ENCODE measurements at places on chromosomes 16 and 17.

DNA sequence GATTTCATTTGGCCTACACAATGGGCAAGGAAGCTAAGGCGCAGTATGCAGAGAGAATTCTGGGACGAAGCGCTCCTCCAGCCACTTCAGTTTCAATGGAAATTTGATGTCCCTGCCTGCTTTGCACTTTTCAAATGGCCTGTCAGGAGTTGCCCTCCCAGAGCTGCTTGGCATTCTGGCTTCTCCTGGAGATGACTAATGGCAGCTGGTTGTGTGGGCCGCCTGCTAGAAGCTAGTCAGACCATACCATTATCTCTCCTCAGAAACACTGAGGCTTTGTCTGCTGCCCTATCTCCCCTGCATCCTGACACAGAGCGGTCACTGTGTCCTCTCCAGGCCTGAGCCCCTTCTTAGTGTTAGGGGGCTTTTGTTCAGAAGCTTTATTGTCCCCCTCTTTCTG is 180.1 kb downstream of the SPECC1 start:
- no peak for DNase-seq

DNA sequence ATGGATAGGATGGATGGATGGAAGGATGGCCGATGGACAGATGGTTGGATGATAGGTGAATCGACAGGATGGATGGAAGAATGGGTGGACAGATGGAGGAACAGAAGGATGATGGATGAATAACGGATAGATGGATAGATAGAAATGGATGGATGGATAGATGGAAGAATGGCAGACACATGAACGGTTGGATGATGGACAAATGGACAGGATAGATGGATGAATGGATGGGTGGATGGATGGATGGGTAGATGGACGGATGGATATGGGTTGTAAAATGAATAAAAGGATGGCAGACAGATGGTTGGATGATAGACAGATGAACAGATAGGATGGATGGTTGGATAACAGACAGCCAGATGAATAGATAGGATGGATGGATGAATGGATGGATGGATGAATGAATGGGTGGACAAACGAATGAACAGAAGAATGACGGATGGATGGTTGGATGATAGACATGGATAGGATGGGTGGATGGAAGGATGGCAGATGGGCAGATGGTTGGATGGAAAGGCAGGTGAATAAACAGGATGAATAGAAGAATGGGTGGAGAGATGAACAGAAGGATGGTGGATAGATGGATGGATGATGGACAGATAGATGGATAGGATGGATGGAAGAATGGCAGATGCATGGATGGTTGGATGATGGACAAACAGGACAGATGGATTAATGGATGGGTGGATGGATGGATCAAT is 55.9 kb downstream of the DYNLRB2 start:
- DNase-seq: no peak

DNA sequence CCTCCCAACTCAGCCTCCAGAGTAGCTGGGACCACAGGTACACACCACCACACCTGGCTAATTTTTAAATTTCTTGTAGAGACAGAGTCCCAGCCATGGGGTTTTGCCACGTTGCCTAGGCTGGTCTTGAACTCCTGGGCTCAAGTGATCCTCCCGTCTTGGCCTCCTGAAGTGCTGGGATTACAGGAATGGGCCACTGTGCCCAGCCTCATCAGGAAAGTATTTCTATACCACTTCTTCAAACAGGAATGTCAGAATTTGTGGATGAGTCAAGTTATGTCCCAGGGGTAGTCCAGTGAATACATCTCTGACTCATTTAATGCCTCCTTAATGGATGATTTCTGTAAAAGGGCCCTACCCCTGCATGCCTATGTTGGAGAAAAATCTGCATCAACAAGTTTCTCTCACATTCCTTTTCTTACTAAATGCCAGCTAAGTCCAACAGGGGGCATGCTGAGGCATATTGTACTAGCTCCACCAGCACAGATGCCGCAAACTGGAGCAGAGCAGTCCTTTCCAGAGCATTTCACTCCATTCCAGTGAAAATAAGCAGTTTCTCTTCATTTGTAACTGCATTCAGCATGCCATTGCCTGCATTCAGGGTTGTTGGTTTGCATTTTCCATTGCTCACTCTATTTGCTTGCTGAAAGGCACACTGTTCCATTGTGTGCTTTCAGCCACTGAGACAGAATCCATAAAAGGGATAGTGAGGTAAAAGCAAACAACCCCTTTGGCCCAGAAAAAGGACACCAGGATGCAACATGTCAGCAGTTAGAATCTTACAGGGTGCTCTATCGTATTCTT is 5.3 kb upstream of the CAVIN1 start:
- DNase-seq: no peak

GRCh38 chr17:71548540-71549190 is 572.2 kb upstream of the SOX9 start:
- DNase-seq: no peak

GRCh38 chr16:14202095-14202494 is 131.0 kb downstream of the MRTFB start:
- no peak for DNase-seq

- DNase-seq: no peak
Observed at GRCh38 chr16:82936941-82937551, 310.3 kb downstream of the CDH13 start.

DNA sequence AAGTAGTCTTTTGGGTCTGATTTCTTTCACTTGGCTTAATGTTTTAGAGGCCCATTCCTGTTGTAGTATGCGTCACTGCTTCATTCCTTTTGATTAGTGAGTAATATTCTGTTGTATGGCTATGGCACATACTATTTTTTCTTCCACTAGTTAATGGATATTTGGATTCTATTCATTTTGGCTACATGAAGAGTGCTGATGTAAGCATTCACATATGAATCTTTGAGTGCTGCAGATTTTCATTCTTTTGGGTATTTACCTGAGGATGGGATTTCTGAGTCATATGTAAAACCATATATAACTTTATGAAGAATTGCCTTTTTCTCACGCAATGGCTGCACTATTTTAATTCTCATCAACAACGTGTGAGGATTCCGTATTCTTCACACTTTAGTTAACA is 113.6 kb downstream of the AHSP start:
- DNase-seq: no peak

- DNase-seq: no peak
Observed at GRCh38 chr17:42553866-42554249, 1.1 kb downstream of the HSD17B1 start.

DNA sequence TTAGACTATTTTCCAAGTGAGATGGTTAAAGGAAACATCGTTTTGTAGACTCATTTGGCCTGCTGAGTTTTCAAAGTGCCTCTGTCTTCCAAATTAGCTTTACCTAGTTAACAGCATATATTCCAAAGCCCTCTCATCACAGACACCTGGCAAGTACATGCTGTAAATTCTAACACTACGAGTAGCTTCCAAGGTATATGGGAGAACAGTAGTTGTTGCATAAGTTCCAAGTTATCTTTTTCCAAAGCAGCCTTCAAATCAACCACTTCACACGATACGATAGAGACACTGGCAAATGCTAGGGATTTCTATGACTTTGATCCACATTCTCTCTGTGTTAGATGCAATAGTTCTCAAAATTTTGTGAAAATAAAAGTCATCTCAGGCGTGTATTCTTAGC is 299.3 kb downstream of the CNTNAP4 start:
- no peak for DNase-seq

DNA sequence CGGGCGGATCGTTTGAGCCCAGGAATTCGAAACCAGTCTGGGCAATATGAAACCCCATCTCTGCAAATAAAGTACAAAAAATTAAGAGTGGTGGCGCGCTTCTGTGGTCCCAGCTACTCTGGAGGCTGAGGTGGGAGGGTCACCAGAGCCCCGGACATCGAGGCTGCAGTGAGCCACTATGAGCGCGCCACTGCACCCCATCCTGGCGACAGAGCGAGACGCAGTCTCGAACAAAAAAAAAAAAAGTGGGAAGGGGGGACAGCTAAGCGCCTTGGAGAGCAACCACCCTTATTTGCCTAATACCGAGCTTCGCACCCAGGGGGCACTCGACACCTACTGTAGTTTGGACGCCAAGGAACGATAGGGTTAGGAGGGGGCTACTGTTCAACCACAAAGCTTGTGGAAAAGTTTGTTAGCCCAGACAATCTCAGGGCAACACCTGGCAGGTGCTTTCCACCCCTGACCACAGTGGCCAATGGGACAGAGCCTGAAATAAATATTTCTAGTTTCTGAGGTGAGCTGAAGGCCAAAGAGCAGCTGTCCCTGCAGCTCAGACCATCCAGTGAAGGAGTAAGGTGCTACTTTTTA is 847 bp upstream of the PSMC3IP start:
- DNase-seq: peak; percentile 66

GRCh38 chr16:51637770-51638094 is 486.7 kb upstream of the SALL1 start:
- no peak for DNase-seq

- peak; percentile 59 for DNase-seq
Observed at GRCh38 chr17:48219617-48220016, 112.1 kb downstream of the SNX11 start.

DNA sequence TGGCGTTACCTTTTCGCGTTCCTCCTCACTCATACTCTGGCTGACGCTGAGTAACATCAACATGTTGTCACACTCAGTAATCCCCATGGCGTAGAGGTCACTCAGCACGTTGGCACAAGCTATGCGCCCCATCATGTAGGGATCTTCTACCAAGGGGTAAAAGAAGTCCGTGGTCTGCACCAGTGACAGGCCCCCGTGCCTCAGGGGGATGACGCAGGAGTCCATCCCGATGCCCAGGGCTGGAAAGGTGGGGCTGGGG is 596 bp downstream of the SEPHS2 start:
- DNase-seq: no peak

GRCh38 chr17:11332706-11333105 is 91.7 kb downstream of the SHISA6 start:
- no peak for DNase-seq

GRCh38 chr16:2715064-2715463 is 5.0 kb downstream of the PRSS27 start:
- DNase-seq: no peak

GRCh38 chr16:74320707-74321106 is 24.1 kb downstream of the PSMD7 start:
- DNase-seq: no peak

DNA sequence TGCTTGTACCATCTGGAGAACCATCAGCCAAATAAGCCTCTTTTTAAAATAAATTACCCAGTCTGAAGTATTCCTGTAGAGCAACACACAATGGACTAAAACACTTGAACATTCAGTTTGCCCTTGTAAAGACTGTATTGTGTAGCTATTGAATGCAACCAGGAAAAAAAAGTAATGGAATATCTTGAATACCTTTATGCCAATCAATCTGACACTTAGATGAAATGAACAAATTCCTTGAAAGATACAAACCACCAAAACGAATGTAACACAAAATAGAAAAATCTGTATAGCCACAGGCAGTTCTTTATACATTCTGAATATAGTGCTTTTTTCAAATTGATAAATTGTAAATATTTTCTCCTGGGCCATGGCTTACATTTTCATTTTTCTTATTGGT is 63.3 kb upstream of the KCNJ16 start:
- no peak for DNase-seq

- no peak for DNase-seq
Observed at GRCh38 chr17:48002266-48002915, 31.5 kb downstream of the CDK5RAP3 start.

- no peak for DNase-seq
Observed at GRCh38 chr17:75041656-75042280, 5.0 kb downstream of the ATP5PD start.

GRCh38 chr16:46949241-46949892 is 24.1 kb downstream of the DNAJA2 start:
- DNase-seq: no peak

DNA sequence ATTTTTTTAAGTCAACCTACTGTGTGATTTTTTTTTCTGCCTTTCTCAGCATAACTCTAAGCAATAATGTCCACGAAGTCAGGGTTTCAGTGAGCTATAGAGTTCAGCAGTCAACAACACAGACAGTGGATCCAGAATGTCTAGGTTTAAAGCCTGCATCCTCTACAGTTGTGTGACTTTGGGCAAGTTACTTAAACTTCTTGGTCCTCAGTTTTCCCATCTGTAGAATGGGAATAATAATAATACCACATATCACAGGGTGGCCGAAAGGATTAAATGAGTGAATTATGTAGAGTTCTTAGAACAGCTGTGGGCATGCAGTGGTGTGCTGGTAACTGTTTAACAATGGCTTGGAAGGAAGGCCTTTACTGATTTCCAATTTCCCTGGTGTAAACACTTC is 38.8 kb upstream of the MEAK7 start:
- no peak for DNase-seq

DNA sequence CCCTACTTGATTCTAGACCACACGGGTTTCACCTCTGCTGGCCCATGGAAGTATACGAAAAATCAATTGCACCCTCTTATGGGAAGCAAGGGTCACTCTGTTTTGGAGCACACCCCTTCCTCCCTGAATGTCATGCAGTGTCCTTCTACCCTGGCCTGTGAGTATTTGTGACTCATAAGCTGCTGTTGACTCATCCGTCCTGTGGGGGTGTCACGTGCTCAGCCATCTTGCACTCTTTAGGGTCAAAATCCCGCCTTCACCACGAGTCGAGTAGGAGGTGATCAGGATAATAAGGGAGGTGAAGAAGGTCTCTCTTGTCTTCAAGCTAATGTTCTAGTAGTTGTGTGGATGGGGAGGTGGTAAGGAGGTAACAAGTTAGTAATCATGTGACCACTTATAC is 341.0 kb upstream of the EEF2KMT start:
- no peak for DNase-seq

GRCh38 chr16:88409296-88410065 is 26.7 kb downstream of the ZNF469 start:
- no peak for DNase-seq

GRCh38 chr16:56616608-56617211 is 8.3 kb downstream of the MT2A start:
- DNase-seq: no peak

- DNase-seq: no peak
Observed at GRCh38 chr16:6682142-6682811, 650.4 kb upstream of the RBFOX1 start.

DNA sequence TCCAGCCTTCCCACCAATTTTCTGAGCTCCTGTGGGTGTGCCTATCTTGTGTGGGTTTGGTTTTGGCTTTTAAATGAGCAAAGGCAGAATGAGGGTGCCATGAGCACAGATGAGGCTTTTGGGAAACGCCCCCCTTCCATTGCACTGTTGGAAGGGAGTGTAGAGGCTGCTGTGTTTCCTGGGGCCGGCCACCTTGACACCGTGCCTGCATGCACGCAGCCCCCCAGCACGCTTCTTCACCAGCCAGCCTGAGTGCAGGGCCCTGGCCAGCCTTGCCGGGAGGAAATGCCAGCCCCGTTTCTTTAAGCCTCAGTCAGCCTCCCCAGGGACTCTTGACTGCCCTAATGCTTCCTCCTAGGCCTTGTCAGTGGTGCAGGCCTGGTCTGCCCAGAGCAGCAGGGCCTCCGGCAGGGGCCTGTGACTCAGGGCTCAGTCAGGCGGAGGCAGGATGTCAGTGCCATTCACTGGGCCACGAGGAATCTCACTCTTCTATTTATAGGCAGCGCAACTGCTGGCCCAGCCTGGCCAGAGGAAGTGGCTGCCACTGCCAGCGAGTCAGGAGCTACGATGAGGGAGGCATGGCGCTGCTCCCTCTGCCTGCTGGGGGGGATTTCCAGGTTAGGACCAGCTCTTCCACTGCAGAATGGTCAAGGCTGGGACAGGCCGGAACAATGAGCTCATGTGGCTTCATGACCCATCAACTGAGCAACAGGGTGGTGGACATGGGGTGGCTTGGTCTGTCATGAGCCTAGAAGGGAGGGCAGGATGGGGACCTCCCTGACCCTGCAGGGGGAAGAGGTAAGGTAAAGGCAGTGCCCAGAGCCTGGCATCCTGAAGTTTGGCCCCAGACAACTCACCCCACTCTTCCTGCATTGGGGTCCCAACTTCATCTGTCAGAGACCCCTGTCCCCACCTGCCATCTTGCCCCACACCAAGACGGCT is 205.2 kb downstream of the RAB11FIP4 start:
- DNase-seq: no peak

All from NCI-H510A (cell line).